Pulmonary artery endothelial cell (primary cell): ENCODE measurements at places on chromosomes 13 and 19. TPM values are rescaled to one million over a fixed set of nuclear protein-coding genes. Genes with fewer than 3 reads are reported as not detected.

Gene HMG20B
- total RNA-seq = 91.2 and 99.7 TPM in 2 replicates

Gene SPRED3
- total RNA-seq = 3.4 and 3.6 TPM in 2 replicates

Gene IRGC
- not detected in 2 replicates for total RNA-seq

Gene C1QTNF9
- total RNA-seq = not detected in 2 replicates

Gene FAM216B
- total RNA-seq = not detected in 2 replicates

Gene SYNGR4
- total RNA-seq = not detected in 2 replicates

Gene SULT2B1
- total RNA-seq = 0.07 TPM in 1 of 2 replicates, not detected in the other

Gene ODAD3
- 0.13 and 0.18 TPM in 2 replicates for total RNA-seq

Gene ZNF548
- total RNA-seq = 14.2 and 16.6 TPM in 2 replicates

Gene PAF1
- 42.3 and 55.5 TPM in 2 replicates for total RNA-seq

Gene MED4
- total RNA-seq = 28.7 and 37.1 TPM in 2 replicates

Gene SIRT2
- total RNA-seq = 47.3 and 48.8 TPM in 2 replicates

Gene MEF2B
- total RNA-seq = 0.11 and 0.13 TPM in 2 replicates

Gene KIR2DL1
- not detected in 2 replicates for total RNA-seq

Gene NBEA
- 3.6 and 5.4 TPM in 2 replicates for total RNA-seq
